Activated CD4-positive, alpha-beta T cell treated with anti-CD3 and anti-CD28 coated beads, Interleukin-2, amount 10 ng/mL, durations not matched to agents 7 days and 5 days (primary cell): ENCODE measurements at places on chromosomes 7 and 10. TPM values are rescaled to one million over a fixed set of nuclear protein-coding genes. Genes with fewer than 3 reads are reported as not detected.

Gene PTF1A
- not detected for total RNA-seq

- DNase-seq, result no peak
Measured at GRCh38 chr10:89836840-89837164, 135.4 kb downstream of the KIF20B start.

- DNase-seq, result no peak
Measured at GRCh38 chr10:63210611-63211196, 77.6 kb downstream of the NRBF2 start.

DNA sequence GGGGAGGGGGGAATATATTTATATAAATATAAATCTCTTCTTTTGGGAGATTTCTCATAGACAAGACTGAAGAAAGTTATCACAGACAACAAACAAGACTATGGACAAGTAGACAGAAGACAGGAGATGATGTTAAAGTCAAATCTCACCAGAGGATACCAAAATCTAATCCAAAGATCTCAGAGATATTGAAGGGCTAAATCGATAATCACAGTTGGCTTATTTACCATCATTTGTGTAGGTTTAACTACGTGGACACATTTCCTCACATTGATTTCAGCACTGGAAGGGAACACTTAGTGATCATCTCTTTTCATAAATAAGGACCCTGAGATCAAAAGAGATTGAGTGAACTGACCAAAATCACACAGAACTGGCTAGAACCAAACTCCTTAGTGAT, 2.7 kb upstream of the INPP5F start:
- DNase-seq, result no peak

Gene LRRC27
- 6.1 TPM for total RNA-seq

Gene NAT16
- total RNA-seq, result not detected

DNA sequence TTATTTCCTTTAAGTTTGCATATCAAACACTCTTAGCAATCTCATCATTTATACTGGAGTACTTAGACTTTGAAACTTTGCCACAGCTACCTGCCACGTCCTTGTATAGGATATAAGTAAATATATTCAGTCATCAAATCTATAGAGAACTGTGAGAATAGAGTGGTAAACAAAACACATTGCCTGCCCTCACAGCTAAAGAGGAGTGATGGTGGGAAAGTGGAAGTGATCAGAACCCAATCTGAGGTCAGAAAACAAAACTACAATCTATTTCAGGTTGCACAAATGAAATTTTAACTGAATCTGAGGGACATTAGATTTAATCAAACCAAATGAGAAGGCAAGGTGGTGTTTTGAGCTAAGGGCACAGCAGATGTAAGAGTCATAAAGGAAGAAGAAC, 74.8 kb downstream of the ZEB1 start:
- no peak for DNase-seq

DNA sequence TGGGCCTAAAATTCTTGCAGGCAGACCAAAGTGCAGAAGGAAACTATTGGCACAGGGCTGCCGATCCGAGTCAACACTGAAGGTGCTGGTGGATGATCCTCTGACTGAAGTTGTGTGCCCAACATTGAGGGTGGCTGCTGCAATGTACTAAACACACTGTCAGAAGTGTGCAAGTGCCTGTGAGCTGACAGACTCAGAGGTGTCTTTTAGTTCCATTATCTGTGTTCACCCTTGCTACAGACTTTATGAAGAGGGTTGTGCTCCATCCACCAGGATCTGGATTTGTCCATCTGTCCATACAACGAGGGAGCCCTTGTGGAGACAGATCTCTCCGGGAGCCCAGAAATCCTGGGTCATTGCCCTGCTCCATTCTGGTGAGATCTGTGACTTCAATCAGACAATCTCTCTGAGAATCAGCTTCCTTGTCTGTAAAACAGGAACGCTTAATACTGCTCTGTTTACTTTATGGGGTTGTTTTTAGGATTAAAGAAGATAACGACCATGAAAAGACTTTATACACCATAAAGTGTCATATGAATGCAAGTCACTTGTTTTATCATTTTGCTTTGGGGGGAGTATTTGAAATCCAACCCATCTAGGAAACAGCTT, 9.5 kb upstream of the TRPV6 start:
- no peak for DNase-seq

Gene NPVF
- total RNA-seq, result not detected

DNA sequence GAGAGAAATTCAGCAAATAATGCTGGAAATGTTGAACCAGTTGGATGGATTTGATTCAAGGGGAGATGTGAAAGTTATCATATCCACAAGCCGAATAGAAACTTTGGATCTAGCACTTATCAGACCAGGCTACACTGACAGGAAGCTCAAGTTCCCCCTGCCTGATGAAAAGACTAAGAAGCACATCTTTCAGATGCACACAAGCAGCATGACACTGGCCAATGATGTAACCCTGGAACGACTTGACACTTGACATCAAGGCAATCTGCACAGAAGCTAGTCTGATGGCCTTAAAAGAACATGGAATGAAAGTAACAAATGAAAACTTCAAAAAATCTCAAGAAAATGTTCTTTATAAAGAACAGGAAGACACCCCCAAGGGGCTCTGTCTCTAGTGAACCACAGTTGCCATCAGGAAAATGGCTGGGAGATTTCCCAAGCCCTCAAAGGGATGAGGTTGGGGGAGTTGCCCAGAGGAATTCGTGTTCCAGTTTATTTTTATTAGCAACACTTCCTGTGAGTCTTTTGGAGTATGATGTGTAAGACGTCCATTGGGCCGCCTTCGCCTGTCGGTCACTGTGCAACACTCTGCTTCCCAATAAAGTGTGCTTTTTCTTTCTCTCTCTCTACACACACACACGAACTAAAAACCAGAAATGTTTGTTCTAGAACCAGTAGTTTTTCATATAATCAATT, 200.0 kb downstream of the HIBADH start:
- DNase-seq, result no peak

GRCh38 chr7:92456236-92456635, 9.0 kb downstream of the GATAD1 start:
- no peak for DNase-seq

GRCh38 chr10:92790440-92790839, 57.9 kb upstream of the EXOC6 start:
- no peak for DNase-seq

Gene ABCB1
- total RNA-seq, result 2.8 TPM

DNA sequence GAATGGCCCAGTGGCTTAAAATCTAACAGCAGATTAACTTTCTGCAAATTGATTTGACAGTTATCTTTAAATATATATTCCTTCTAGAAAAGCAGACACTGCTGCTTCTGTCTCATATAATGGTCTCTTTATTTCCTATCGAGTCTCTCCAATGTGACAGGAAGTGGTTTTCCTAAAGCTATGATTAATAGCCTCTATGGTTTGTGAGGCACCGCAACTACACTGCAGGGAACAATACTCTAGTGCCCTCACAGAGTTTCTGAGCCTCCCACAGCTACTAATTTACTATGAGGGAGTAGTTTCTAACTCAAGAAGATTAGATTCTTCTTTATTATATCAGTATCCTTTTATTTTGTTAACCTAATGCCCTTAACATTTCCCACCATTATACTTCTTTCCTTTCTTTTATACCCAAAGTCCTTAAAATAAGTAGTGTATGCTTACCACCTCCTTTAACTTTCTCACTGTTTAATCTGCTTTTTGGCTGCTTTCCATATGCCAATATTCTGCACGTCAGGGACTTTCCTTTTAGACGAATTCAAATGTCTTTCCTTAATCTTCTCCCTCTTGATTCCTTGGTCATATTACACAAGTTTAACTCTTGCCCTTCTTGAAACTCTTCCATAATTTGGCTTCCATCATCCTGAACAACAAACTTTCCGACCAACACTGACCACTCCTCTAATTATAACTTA, 23.8 kb upstream of the AHR start:
- DNase-seq, result peak; percentile 12

DNA sequence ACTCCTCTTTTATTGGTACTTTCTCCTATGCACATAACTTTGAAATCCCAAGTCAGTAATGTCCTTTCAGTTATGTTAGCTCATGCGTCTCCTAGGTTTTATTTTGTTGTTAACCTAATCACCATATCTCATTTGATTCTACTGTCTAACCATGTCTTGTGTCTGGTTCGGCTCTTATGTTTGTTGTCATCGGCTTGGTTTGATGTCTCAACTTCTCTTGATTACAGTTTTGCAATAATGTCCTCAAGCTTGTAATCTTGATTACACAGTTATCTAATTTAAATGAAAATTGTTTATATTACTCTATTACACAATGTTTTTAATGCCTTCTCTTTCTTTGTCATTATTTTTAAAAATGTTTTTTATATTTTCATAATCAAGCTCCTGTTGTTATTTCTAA, 35.9 kb upstream of the SEMA3A start:
- DNase-seq, result no peak

GRCh38 chr10:15236340-15236739, 67.8 kb upstream of the NMT2 start:
- no peak for DNase-seq

DNA sequence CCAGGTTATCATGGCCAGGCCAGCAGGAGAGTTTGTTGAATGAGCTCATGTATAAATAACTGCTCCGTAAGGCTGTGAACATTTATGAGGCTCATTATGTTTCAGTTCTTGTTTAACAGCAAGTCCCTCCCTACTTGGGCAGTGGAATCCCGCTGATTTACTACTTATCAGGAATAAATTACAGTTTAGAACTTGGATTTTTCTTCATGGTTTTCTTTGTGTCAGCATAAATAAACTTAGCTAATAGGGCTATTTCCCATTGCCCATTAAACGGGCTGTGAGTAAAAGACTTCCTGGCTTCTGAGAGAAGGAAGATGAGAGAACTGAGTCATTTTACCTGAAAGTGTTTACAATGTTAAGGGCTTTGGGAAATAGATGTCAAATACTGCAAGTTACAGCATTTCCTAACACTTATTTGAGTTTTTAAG, 701.6 kb upstream of the ANKRD30A start:
- no peak for DNase-seq

Gene PVRIG
- 66.6 TPM for total RNA-seq

GRCh38 chr7:41010418-41010817, 692.5 kb downstream of the INHBA start:
- no peak for DNase-seq

Gene OSBPL3
- 77.5 TPM for total RNA-seq
